Cardiac fibroblast (primary cell): ENCODE measurements at places on chromosomes 1 and 21.

DNA sequence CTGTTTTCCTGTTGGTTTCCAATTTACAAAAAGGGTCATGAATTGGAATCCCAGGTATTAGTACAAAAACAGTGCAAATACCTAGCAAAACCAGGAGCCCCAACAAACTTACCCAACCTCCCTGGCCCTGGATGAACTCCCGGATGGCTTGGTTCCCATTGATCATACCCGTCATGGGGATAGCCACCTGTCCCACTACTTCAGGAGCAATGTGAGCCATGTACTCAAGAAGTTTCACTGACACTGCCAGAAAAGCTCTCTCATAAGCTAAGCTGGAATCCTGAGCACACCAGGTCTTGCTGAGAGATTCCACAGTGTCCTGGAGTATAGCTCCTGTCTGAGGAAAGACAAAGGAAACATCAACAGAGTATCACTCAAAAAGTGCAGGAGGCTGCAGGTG is 5.7 kb downstream of the BCL2L15 start:
- no peak for DNase-seq

DNA sequence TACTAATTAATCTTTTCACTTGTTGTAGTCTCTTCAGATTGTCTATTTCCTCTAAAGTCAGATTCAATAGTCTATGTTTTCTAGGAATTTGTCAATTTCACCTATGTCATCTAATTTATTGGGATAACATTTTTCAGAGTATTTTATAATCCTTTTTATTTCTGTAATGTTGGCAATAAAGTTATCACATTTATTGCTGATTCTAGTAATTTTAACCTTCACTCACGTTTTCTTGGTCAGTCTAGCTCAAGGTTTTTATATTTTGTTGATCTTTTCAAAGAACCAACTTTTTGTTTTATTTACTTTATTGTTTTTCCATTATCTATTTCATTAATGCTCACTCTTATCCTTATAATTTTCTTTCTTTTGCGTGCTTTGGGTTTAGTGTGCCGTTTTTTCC is 97.9 kb upstream of the GNG12 start:
- DNase-seq, result no peak

- DNase-seq, result no peak
Measured at GRCh38 chr21:44377201-44377921, 23.9 kb downstream of the TRPM2 start.

- DNase-seq, result no peak
Measured at GRCh38 chr21:41338455-41338854, 21.9 kb downstream of the FAM3B start.

- no peak for DNase-seq
Measured at GRCh38 chr1:9760824-9761223, 62.9 kb downstream of the CLSTN1 start.
